T47D (cell line): ENCODE measurements at places on chromosomes 2 and 18.
A peak's percentile ranks its signal among the peaks of the same experiment; 100 is the strongest.

DNA sequence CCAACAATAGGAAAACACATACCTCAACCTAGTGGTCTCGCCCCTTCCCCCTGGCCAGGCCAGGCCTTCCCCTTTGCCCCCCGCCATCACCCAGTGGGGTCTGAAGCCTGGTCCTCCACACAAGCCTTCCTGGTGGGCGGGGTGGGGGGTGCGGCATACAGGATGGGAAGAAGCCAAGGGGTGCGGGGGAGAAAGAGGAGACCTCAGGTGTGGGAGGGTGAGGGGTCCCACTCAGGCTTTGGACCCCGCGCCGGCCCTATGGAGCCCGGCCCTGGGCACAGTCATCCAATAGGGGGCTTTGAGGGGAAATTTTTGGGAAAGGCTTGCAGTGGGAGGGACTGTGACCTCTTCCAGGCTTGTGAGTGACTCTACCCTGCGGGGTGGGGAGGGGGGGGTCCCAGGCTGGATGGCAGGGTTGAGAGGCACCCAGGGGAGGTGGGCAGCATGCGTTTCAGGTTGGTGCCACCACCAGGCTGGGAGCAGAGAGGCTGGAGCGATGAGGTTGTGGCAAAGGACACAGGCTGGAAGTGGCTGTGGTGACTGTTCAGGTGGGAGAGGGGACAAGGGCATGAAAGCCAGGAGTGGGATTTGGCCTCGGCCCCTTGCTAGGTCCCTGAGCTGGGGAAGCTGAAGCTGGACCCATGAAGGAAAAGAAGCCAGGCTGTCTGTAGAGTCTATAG lies 1.3 kb downstream of the SLC66A3 start:
- no peak for DNase-seq

DNA sequence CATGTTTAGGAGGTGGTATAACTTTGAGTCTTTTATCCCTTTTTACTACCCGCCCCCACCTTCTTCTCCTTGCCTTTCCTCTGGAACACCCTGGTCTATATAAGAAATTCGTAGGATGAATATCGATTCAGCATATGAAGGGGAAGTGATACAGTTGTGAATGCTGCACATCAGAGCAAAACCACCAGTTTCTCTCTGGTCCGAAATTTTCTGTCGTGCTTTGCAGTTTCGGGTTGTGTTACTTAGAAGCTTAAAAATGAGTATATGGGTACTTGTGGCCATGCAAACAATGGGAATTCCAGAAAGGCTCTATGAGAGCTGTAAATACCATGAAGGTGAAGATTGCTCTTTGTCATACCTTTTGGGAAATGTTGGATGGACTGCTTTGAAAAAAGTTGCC lies 60.6 kb downstream of the DAW1 start:
- DNase-seq: no peak

DNA sequence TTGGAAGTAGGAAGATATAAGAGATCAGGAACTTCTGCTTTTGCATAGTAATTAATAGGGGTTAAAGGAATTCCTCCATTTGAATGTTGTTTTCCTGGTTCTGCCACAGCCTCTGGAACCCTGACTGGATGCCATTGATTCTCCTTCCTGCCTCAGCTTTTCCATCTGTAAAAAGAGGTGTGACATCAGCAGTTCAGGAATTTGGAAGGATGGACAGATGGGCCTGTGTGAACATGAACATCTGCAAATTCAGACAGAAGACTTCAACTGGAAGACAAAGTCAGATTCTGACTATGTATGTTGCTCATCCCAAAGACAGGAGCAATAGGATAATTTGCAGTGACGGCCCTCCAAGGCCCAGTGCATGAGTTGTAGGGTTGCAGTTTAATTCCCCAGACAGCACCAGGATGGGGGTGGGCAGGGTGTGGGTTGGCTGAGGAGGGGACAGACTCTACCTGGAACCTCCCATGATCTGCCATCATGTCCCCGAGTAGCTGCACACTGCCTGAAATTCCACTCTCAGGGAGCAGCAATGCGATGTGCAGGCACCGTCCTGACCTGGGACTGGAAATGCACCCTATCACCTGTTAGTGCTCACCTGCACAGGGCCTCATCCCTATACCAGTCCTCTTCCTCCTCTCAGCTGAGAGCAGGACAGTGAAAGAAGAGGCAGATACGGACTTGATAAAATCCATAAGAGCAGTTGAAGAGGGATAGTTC lies 98.9 kb upstream of the EPAS1 start:
- DNase-seq: no peak

DNA sequence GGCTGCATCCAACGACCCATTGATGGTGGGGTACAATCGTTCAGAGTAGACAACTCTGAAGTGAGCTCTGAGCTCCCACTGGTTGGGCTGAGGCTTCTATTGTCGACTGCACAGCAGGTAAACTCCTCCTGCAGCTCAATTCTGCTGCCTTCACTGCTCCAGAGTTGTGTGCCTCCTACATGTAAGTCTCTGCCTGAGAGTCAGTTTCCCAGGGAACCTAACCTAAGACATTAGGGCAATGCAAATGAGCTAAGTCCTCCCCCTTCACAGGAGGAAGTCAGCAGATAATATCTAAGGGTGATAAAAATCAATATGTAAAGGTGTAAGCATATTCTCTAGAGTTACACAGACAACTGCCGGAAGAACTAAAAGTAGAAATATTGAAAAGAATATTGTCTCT lies 22.5 kb upstream of the ACYP2 start:
- DNase-seq: no peak

DNA sequence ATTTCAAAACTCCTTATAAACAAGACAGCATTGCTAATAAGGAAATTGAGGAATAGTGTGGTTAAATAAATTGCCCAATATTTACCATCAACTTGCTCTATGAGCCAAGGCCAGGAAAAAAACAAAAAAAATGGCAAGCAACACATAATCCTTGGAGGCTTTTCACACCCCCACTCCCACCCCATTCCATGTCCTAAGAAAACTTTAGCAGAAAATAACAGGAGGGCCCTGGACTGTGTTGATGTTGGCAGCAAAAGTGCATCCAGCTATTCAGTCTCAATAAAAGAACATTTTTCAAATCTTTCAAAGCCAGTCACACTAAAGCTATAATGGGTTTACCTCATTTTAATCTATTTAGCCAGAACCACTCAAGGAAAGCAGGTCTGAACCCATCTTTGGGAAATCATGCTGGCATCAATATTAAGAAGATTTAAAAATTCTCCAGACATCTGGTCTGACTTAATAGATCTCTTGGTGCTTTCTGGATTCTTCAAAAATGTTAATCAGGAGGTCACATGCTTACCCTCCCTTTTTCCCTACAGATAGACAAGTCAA lies 34.6 kb upstream of the STK17B start:
- DNase-seq: no peak

GRCh38 chr2:172944022-172944793 lies 131.4 kb upstream of the MAP3K20 start:
- no peak for DNase-seq

GRCh38 chr2:144133936-144134665 lies 385.8 kb downstream of the ZEB2 start:
- DNase-seq: no peak

- peak; percentile 36 for DNase-seq
These were observed 65.7 kb downstream of the LRRTM1 start for GRCh38 chr2:80238692-80239469.

GRCh38 chr2:60354713-60355112 lies 198.7 kb downstream of the BCL11A start:
- no peak for DNase-seq
